ENCODE measurements at places on chromosomes 3 and 15.
A peak's percentile ranks its signal among the peaks of the same experiment; 100 is the strongest.

- DNase-seq: peak; percentile 74
Measured at GRCh38 chr15:76185716-76186115, 125.6 kb downstream of the ETFA start.

DNA sequence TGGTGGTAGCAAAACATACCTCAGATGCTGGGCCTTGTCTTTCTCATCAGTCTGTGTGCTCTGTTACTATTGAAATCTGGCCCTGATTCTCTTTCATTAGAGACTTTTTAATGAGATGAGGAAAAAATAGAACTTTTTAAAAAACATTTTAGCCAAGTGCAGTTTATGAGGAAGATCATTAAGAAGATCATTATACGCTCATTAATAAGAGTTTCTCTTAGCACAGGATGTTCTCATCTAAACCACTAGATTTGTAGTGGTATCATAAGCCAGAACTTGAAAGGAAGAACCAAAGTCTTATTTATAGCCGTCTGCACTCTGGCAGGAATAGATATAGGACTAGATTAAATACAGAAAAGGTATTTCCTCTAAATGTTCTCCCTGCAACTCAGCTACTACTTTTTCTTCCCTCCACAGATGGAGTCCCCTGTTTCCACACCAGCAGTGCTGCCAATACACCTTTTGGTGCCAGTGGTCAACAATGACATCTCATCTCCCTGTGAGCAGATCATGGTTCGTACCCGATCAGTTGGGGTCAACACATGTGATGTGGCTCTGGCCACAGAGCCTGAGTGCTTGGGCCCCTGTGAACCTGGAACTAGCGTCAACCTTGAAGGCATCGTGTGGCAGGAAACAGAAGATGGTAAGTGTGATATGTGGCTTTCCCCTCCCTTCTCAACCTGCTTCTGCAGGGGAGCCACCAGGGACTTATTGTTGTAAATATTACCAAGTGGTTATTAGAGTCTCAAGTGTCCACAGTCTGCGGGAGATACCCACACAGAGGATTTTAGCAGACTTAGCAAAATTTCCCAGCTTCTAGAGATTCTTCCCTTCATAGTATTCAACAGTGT is 152.8 kb downstream of the RBPMS2 start:
- DNase-seq: no peak

GRCh38 chr15:82855286-82856100 is 46.1 kb downstream of the WHAMM start:
- DNase-seq: no peak

DNA sequence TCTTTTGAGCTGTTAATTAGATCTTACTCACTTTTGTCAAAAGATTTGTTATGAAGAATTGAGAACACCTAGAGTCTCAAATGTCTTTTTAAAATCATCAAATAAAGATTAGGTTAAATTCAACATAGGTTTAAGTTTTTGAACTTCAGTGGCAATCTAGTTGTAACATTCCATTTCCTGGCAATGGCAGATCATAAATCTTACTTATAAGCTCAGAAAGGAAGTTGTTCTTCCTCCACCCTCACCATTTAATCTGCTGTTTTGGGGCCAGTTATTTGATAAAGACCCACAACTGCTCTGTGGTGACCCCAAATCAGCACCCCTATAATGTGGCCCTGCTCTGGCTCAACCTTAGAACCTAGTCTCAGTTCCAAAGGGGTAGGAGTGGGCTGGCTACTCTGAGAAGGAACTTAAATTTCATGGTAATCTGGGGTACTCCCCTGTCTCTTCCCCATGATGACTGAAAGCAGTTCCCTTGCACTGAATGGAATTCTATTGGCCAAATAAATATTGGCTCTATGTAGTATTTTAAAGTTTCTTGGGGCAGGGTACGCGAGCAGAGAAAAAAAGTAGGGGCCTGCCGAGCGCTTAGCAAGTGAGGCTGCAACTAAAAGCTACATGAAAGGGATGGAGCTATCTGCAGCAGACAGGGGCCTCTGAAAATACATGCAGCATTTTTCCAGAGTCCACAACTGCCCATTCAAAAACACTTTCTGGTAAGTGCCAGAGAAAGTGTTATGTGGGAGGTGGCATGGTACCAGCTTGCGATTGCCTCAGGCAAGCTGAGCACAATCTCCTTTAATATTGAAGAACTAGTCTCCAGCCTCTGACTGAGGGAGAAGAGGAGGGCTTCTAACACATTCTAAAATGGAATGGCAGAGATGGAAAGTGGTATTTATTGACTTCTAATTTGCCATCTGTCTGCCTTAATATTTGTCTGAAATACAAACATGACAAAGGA is 103.6 kb upstream of the RASGRP1 start:
- no peak for DNase-seq

GRCh38 chr3:111902534-111902933 is 43.5 kb downstream of the PHLDB2 start:
- DNase-seq: no peak

- DNase-seq: no peak
Measured at GRCh38 chr3:45984331-45985312, 11.0 kb downstream of the FYCO1 start.

DNA sequence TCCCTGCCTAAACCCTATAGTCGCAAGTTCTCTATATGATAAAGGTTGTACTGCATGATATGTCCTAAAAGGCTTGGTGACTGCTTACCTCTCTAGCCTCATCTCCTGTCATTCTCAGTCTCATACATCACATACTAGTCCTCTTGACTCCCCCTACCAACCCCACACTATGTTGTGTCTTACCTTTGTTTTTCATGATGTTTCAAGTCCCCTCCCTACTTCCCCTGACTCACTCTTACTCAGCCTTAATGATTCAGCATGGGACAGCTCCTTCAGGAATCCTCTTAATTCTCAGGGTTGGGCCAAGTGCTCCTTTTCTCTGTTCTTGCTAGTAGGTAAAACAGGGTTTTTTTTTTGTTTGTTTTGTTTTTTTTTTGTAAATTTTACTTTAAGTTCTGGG is 49.6 kb downstream of the SLMAP start:
- DNase-seq: peak; percentile 97

DNA sequence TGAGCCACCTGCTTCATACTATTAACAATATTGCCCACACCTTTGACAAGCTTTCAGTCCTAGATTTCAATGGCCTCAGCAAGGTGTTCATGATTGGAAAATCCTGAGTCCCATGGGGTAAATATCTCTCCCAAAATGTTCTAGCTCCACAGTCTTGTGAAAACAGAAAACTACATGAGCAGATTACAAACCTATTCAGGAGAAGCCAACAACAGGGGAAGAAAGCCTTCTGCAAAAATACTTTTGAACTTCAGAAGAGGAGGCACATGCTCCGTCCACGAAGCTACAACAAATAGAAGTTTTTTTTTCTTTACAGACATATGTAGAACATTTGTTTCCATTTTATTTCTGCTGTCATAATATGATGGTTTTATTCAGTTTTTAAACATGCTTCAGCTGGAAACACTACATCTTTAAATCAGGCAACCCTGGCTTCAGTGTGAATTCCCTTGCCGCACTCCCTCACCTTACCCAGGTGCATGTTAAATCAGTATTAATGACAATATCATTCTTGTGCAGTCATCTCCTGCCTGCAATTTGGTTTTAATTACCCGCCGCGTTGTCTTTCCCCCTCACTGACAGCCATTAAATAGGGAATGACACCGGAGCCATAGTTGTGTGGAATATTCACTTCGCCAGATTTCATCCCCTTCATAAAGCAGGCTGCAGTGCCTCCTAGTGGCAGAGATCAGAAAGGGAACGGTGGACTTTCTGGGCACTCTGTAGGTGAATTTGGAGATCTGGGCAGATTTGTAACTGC is 725.5 kb upstream of the ARRDC4 start:
- DNase-seq: peak; percentile 70

- no peak for DNase-seq
Measured at GRCh38 chr3:138688871-138689299, 80.3 kb downstream of the FAIM start.

- no peak for DNase-seq
Measured at GRCh38 chr3:68973639-68974038, 39.8 kb downstream of the EOGT start.

DNA sequence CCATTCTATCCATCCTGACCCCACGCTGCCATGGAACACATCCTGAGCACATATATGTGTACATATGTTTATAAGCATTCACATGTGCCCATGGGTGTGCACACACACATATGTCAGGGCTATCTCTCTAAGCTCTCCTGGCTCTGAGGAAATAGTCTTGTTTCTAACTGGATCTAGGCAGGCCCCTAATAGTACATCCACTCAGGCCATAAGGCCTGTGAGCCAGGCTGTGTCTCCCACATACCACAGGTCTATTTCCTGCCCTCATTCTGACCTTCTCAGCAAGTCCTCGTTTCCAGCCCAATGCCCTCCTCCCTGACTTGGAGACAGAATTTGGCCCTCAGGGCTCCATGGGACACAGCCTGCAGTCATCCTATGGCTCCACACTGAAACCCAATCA is 284.8 kb upstream of the CTNNB1 start:
- DNase-seq: no peak

DNA sequence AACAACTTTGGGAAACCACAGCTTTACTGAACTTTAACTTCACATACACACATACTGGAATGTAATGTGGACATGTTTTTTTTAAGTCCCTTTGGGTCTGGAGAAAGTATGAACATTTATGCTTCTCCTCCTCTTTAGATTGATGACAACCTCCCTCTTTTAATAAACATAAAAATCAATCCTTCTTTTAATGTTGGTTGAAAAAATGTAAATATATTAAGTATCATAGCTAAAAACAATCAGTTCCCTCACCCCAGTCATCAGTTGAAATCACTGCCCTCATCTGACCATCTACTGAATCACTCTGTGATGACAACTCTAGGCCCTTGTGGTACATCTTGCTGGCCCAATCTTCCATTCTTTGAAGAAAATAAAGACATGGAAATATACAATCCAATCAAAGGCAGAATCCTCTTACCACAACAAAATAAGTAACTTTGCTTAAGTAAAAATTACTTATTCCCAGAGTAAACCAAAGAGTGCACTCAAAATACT is 6.4 kb downstream of the AAGAB start:
- no peak for DNase-seq

GRCh38 chr3:186241910-186242821 is 119.9 kb downstream of the DGKG start:
- DNase-seq: peak; percentile 66

- DNase-seq: no peak
Measured at GRCh38 chr3:47424434-47425382, 43.9 kb downstream of the PTPN23 start.

DNA sequence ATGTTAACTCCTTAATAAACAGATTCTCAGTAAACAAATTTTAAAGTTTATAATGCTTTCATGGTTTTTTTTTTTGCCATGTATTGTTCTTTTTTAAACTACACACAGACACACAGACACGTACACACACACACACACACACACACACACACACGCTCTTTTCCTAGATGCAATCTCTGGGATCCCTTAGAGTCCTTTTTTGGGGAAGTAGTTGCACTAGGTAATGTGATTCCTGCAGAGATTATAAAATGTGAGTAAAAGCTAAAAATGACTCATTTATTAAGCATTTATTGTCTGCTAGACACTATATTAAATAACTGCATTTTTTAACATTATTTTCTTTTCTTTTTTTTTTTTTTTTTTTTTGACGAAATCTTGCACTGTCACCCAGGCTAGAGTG is 19.9 kb downstream of the NDUFB5 start:
- peak; percentile 42 for DNase-seq

DNA sequence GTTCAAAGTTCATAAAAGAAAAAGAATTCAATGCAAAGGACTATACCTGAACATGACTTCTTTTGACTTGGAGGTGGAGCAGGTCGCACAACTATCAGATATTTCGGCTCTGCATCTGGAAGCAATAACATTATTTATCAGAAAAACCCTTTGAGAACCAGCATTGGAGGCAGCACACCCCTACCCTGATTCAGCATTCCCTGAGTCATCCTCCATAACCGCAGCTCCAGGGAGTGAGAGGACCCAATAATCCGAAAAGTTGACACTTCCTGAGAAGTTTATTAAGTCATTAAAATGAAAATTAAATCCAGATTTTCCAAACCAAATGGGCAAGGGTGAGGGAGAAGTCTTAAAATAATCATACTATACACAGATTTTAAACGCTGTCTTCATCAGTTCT is 90.6 kb downstream of the ABI3BP start:
- DNase-seq: peak; percentile 78

DNA sequence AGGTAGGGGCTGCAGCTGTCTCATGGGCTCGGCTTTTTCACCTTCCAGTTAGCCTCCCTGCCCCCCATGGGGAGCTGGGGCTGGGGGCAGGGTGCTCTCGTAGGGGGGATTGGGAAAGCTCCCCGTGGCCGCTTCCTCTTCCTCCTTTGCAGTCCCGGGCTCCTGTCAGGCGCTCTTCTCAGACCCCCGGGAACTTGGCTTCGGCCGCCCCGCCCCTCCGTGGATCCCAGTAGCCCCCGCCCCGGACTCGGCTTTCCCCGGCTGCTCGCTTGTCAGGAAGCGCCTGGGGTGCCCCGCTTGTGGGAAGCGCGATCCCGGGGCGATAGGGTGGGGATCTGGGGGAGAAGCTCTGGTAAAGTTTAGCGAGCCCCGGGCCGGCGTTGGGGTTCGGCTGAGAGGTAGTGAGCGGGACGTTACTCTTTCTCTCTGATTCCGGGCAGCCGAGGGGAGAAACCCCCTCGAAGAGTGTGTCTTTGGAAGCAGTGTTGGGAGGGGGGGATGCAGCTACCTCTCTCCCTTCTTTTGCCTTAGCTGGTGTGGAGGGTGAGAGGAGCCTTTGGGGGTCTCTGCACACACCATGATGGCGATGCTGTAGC is 611 bp downstream of the PIAS1 start:
- DNase-seq: no peak

DNA sequence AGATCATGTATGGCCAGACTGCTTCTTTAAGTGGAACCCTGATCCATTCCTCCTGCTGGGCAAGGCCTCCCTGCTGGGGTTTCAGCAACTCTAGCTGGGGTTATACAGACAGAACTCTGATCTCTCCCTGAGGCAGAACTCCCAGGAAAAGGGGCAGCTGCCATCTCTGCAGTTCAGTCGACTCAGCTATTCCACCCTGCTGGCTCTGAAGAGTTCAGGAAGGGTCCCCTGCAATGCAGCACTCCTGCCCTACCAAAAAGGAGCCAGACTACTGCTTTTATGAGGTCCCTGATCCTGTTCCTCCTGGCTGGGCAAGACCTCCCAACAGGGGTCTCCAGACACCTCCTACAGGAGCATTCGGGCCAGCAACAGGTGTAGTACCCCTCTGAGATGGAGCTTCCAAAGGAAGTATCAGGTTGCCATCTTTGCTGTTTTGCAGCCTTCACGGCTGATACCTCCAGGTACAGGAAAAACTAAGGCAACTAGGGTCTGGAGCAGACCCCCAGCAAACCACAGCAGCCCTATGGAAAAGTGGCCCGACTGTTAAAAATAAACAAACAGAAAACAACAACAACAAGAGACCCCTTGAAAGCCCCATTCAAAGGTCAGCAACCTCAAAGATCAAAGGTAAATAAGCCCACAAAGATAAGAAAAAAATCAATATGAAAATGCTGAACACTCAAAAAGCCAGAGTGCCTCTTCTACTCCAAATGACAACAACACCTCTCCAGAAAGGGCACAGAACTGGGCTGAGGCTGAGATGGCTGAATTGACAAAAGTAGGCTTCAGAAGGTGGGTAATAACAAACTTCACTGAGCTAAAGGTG is 14.2 kb upstream of the CP start:
- no peak for DNase-seq

- DNase-seq: no peak
Measured at GRCh38 chr3:31452495-31453106, 80.1 kb upstream of the STT3B start.
